ENCODE measurements at places on chromosomes 7 and 10. TPM values are rescaled to one million over a fixed set of nuclear protein-coding genes. Genes with fewer than 3 reads are reported as not detected.

The CACNB2 gene
- 13.0 TPM for total RNA-seq

The CPA1 gene
- total RNA-seq, result 1.1 TPM

The PCDH15 gene
- total RNA-seq, result 24.0 TPM

The MGMT gene
- total RNA-seq, result 36.3 TPM

The CNPY1 gene
- total RNA-seq, result not detected

GRCh38 chr10:5890452-5890915 lies 441 bp downstream of the FBH1 start:
- peaks cover 40% of the 10 kb centered on the region for H3K4me1 ChIP-seq
- no peak for DNase-seq
- no peaks in the 10 kb centered on the region for H3K27me3 ChIP-seq

GRCh38 chr10:69835875-69836730 lies 34.4 kb downstream of the COL13A1 start:
- H3K36me3 ChIP-seq, result no peaks in the 10 kb centered on the region
- H3K4me3 ChIP-seq, result no peak overlapping the region
- H3K4me1 ChIP-seq, result peaks cover 35% of the 10 kb centered on the region
- peaks cover 2% of the 10 kb centered on the region for H3K27me3 ChIP-seq
- no peak for DNase-seq

DNA sequence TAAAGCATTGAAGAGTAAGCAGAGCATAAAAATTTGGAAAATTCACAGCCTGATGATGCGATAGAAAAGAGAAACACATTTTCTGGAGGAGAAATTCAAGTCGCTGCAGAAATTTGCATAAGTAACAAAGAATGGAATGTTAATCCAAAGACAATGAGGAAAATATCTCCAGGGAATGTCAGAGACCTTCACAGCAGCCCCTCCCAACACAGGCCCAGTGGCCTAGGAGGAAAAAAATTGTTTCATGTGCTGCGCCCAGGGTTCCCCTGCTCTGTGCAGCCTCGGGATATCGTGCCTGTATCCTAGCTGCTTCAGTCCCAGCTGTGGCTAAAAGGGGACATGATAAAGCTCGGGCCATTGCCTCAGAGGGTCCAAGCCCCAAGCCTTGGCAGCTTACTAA lies 206.8 kb downstream of the TPK1 start:
- no peaks in the 10 kb centered on the region for H3K36me3 ChIP-seq
- peaks cover 9% of the 10 kb centered on the region for H3K27me3 ChIP-seq
- H3K27ac ChIP-seq, result no peak overlapping the region
- no peaks in the 10 kb centered on the region for H3K4me1 ChIP-seq
- no peak for DNase-seq
- no peak overlapping the region for H3K4me3 ChIP-seq

DNA sequence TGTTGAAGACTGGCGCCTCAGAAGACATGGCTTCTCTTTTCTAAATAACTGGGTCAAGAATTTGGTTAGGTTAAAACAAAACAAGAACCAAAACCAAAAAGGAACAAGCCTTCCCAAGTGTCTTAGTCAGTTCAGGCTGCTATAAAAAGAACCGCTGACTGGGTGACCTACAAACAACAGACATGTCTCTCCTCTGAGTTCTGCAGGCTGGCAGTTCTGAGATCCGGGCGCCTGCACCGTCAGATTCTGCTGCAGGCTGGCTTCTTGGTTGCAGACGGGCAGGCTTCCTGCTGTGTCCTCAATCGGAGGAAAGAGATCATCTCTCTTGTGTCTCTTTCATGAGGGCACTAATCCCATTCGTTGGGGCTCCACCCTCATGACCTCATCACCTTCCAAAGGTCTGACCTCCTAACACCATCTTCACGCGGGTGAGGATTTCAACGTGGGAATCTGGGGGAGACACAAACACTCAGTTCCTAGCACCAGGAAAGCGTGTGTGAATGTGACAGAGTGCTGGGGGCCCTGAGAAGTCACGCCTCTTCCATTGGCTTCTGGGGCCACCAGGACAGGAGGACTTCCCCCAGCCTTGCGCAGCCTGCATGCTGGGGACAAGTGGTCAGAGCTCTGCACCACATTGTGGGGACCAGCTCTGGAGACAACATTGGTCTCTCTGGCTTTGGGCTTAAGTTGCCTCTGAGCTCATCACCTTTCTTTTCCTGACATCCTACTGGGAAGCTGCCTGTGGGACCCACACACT lies 63.1 kb downstream of the ASB13 start:
- DNase-seq, result no peak
- H3K4me3 ChIP-seq, result no peak overlapping the region
- H3K36me3 ChIP-seq, result no peaks in the 10 kb centered on the region
- no peaks in the 10 kb centered on the region for H3K27me3 ChIP-seq
- H3K27ac ChIP-seq, result no peak overlapping the region

DNA sequence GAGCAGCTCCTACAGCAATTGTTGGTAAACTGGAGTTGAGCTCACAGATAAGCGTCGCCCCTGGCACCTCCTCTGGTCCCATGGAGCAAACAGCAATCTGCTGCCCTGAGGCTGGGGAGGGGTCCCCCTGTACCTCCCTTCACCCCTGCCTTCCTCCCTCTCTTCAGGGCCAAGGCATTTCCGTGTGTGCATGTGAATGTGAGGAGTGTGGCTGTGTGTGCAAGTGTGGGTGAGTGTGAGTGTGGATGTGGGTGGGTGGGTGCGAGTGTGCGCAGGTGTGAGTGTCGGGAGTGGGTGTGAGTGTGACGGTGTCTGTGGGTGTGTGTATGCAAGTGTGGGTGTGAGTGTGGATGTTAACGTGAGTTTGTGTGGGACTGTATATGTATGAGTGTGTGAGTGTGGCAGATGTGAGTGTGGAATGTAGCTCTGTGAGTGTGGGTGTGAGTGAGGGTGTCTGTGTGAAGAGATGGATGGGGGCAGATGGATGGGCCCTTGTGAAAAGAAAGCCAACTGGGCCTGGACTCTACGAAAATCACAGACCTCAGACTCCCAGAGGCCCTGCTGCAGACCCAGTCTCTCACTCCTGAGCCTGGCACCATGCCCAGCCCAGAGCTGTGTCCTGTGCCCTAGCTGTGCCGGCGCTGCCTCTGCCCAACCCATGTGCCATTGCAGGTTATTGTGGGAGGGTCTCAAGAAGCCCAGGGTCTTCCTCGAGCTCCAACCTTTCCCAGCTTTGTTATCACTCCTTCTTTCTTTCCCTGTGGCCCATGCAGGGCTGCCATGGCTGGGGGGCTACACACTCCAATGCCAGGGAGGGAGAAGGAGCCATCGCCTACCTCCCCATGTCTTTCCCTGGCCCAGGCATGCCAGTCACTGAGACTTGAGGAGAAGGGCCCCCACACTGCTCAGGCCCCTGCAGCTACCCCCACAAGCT lies 73.9 kb downstream of the GRID1 start:
- H3K36me3 ChIP-seq, result no peaks in the 10 kb centered on the region
- no peak overlapping the region for H3K4me3 ChIP-seq
- no peaks in the 10 kb centered on the region for H3K4me1 ChIP-seq
- DNase-seq, result no peak
- H3K27me3 ChIP-seq, result peaks cover 53% of the 10 kb centered on the region

DNA sequence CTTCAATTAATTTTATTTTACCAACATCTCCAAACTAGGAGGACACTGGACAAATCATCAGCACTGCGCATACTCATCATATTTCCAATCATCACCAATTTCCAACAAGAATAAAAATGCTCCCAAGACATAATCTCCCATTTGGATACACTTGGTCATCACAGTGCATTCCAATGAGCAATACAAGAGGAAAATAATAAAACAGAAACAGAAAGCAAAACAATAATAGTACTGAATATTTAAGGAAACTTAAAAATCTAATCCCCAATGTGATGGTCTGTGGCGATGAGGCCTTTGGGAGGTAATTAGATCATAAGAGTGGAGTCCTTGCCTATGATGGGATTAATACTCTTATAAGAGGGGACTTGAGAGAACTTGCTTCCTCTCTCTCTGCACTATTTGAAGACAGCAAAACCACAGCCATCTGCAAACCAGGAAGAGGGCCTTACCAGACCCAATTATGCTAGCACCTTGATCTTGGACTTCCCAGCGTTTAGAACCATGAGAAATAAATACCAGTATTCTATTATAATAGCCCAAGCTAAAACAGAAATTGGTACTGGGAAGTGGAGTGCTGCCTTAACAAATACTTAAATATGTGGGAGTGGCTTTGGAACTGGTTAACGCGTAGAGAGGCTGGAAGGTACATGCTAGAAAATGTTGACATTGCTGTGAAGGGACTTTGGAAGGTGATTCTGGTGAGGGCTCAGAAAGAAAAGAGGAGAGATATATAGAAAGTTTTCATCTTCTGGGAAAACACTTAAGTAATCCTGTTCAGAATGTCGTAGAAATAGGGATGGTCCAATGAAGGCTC lies 91.5 kb downstream of the JAZF1 start:
- H3K4me3 ChIP-seq, result no peak overlapping the region
- no peak overlapping the region for H3K27ac ChIP-seq
- DNase-seq, result no peak

GRCh38 chr7:4021413-4021812 lies 660.7 kb upstream of the FOXK1 start:
- no peak overlapping the region for H3K4me3 ChIP-seq
- no peak for DNase-seq
- H3K36me3 ChIP-seq, result peaks cover 30% of the 10 kb centered on the region

GRCh38 chr7:81525841-81526240 lies 244.0 kb downstream of the HGF start:
- DNase-seq, result no peak
- H3K36me3 ChIP-seq, result no peaks in the 10 kb centered on the region
- H3K4me3 ChIP-seq, result no peak overlapping the region
- H3K27me3 ChIP-seq, result no peaks in the 10 kb centered on the region

- no peak overlapping the region for H3K27ac ChIP-seq
- no peaks in the 10 kb centered on the region for H3K36me3 ChIP-seq
- H3K27me3 ChIP-seq, result peaks cover 47% of the 10 kb centered on the region
- H3K4me3 ChIP-seq, result no peak overlapping the region
- DNase-seq, result no peak
Observed at GRCh38 chr10:23150091-23150490, 42.0 kb upstream of the PTF1A start.

GRCh38 chr10:131648386-131649020 lies 252.3 kb upstream of the PPP2R2D start:
- H3K27me3 ChIP-seq, result peaks cover 57% of the 10 kb centered on the region
- H3K36me3 ChIP-seq, result no peaks in the 10 kb centered on the region
- DNase-seq, result no peak
- no peak overlapping the region for H3K27ac ChIP-seq

GRCh38 chr7:118312051-118312450 lies 87.5 kb downstream of the ANKRD7 start:
- no peaks in the 10 kb centered on the region for H3K36me3 ChIP-seq
- no peak for DNase-seq
- no peak overlapping the region for H3K27ac ChIP-seq
